ENCODE measurements at places on chromosomes 3 and 15.

- DNase-seq: no peak
Observed at GRCh38 chr3:194328053-194328657, 23.0 kb downstream of the CPN2 start.

DNA sequence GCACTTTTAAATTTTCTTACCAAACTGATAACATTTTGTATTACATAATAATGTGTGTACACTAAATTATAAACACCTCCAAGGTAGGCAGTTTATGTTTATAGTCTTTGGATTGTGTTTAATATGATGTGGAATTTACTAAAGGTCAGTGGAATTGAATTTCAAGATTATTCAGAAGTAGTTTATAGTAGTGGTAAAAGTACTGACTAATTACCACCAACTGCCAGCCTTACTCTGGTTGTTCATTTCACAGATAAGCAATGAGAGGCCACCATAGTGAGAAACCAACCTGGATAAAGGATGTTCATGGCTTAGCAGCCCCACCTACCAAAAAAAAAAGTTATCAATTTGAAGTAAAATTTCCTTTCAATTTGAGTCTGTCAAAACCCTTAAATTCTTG lies 54.0 kb upstream of the EIF5A2 start:
- DNase-seq: no peak

DNA sequence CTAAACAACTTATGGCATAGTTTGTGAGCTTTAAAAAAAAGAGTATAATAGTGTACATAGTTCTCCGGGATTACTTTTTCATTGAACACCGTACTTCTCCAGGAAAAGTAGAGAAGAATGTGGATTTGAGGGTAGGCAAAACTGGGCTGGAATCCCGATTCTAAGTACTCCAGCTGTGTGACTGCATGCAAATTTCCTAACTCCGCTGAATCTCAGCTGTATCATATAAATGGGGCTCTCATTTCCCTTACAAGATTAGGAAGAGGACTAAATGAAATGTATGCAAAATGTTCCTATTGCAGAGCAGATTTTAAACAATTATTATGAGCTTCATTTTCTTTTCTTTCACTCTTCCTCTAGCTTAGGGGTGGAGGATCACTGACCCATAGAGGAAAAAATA lies 70.3 kb upstream of the HERC1 start:
- DNase-seq: no peak

DNA sequence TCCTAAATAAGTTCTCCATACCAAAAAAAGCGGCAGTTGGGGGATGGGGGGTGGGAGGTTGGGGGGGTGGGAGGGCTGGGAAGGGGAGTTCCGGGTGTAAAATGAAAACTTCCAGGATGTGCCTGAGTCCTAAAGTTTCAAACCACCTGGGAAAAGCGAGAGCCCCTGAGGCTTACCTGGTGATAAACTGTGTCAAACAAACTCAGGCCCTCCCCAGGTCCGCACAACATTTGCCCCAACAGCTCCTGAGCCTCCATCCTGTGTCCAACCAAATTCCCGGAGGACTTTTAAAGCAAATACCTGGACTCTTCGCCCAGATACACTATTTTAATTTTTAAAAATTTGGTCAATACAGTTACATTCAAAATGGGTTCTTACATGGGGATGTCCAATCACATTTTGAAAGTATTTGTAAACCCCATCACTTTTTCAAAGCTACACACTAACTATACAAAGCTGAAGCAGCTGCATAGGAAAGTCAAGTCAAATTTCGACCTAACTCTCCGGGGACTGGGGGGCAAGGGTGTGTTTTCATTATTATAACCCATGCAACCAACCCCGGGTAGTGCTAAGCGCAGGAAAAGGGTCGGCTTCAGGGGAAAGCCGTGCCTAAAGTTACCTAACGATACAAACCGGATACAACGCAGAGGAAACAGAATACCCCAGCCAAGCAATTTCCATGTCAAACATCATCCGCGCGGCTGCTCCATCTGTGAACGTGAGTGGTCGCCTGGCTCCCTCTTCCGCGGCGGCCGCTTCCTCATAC lies 685 bp upstream of the FOXB1 start:
- no peak for DNase-seq

DNA sequence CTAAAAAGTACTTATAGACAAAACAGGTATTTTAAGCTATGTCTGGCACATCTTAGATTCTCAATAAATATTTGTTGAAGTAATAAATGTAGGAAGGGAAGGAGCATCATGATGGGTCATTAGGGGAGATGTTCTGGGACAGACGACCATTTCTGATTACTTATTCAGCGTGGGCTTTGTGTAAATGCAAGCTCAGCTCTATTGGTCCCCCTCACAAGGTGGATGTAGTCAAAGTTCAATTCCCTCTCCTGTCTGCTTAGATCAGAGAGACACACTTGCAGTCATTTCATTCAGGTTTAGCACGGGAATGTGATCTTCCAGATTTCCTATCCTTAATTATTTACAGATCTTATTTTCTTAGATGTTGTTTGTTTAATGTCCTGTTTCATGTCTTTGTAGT lies 7.5 kb downstream of the GAP43 start:
- no peak for DNase-seq

DNA sequence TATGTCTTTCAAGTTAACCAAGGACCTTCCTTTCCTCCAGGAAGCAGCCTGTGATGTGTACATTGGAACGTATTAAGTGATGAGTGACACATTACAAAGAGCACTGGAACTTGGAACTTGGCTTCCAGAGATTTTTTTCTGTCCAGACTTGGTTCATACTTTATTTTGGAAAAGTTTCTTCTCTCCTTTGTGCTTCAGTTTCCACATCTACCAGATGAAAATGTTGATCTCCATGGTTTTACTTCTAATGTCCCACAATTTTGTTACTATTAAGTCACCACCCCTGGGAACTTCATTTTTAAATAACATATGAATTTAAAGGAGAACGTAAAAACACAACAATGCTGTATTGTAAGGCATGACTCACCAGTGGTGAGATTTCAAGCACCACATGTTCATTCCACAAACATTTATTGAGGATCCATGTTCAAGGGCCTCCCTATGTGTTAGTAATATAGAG lies 290.7 kb upstream of the LMCD1 start:
- DNase-seq: no peak

- DNase-seq: no peak
Observed at GRCh38 chr3:188571531-188572095, 417.7 kb downstream of the LPP start.

DNA sequence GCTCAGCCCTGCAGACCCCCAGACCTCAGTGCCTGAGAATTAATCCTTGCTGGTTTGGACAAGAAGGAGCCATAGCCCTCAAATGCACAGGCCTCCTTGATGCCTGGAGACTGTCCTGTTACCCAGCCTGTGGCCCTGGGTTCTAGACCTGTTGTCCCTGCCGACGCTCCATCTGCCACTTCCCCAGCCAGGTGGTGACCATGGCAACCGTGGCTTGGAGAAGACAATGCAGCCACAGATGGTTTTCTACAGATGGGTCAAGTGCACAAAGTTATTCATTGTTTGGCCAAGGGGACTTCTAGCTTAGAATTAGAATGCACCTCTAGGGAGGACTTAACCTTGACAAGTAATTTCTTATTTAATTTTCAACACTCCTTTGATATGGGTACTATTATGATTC lies 297.1 kb downstream of the UACA start:
- DNase-seq: no peak

DNA sequence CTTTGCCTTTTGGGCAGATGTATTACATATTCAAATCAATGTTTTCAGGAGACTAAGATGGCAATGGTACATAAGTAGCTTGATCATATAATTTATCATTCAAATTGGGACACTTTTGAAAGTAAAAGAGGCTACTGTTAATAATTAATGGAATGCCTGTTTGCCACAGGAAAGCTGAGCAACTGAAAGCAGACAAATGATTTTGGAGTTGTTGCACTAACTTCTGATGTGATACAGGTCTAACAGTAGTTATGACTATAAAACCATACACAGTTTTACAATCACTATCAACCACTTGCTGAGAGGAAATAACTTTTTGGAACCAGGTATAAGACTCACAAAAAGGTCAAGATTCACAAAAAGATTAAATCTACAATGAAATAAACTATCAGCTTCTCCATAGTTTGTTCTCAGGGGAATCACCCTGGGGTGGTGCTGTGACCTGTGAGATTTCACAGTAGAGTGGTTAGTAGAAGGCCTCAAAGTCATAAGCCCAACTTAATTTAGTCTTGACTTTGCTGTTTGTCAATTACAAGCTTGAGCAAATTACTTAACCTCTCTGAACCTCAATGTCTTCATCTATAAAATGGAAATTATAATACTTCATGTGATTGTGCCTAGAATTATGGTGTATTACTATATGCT lies 42.7 kb downstream of the HHLA2 start:
- DNase-seq: no peak

- no peak for DNase-seq
Observed at GRCh38 chr3:38089163-38089562, 47.8 kb downstream of the ACAA1 start.

- no peak for DNase-seq
Observed at GRCh38 chr3:43958005-43958770, 267.4 kb downstream of the ABHD5 start.

GRCh38 chr15:90902040-90902839 lies 862 bp upstream of the MAN2A2 start:
- DNase-seq: peak; percentile 58

DNA sequence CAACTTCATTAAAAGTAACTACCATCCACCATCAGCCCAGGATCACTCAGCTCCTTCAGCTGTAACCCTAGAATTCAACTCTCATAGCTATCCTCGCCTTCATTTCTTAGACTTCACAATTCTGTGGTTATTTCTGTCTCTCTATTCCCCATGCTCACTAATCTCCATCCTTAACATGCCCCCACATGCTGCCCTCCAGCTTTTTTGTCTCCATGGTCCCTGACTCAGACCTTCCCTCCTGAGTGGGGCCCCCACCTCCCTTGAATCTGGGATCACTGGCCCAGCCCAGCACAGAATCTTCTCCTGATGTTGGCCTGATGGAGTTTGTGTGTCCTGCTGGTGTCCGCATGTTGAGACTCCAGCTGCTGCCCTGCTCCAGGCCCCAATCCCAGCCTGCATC lies 41.7 kb downstream of the CHST14 start:
- DNase-seq: no peak

GRCh38 chr15:26866298-26867199 lies at the start of gene GABRA5:
Gene GABRA5 (plus strand): TSS chr15:26867062. CDS start chr15:26869249, 2,187 bp downstream.
- DNase-seq: no peak

- DNase-seq: no peak
Observed at GRCh38 chr15:62432702-62433398, 267.8 kb upstream of the C2CD4B start.

DNA sequence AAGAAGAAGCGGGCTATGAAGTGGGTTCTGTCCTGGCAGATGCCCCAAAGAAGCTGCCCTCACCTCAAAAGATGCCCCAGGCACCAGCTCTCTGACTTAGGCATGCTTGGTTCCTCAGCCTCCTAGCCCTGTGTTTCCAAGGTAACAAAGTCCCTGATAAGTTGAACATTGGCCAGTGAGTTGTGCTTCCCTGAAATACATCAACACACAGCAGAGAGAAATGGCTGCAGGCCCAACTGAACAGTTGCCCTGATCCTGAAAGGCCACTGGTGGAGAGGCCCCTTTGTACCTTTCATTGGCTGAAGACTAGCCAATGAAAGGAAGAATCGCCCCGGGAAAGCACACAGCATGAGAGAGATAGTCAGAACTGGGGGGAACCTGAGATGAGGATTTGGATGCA lies 169.9 kb upstream of the CTNNB1 start:
- no peak for DNase-seq

DNA sequence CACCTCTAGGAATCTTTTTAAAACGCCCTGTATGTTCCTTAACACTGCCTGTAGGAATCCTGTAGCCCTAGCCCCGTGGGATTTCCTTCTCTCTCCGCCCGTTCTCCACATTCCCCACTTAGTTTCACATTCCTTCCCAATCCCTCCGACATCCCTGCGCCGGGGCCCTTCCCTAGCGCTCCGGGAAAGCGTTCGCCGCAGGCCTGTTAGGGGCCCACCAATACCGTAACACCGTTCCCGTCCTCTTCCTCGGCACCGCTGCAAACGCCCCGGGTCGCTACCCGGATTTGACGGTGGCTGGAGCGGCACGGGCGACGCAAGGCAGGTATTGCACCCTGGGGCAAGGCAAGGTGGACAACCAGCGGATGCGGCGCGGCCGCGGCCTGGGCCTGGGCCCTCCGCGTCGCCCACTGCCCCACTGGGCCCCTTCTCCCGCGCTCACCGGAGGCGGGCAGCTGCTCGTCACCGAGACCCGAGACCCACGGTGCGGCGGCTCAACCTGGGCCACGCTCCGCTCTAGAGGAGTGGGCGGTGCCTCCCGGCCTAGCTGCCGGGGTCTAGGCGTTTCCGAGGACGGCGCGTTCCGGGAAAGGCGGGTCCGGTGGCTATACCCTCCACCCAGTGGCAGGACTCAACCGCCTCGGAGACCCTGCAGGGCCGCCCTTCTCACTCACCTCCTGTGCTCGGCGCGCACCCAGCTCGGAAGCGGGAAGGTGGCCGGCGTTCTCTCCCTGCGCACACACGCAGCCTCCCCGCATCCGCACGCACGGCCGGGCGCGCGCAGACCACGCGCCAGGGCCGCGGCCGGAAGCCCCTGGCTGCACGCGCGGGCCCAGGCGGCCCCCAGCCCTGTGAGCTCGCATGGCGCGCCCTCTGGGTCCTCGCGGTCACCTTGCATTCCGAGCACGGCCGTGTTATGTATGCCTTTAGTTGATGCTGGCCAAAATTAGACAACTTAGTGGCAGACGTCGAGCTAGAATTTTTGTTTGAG lies at the start of gene B3GALNT1:
B3GALNT1 (minus strand) TSS at position 789 of the 991 bp plus-strand sequence. CDS start 18,595 bp downstream, outside the sequence.
- peak; percentile 19 for DNase-seq

DNA sequence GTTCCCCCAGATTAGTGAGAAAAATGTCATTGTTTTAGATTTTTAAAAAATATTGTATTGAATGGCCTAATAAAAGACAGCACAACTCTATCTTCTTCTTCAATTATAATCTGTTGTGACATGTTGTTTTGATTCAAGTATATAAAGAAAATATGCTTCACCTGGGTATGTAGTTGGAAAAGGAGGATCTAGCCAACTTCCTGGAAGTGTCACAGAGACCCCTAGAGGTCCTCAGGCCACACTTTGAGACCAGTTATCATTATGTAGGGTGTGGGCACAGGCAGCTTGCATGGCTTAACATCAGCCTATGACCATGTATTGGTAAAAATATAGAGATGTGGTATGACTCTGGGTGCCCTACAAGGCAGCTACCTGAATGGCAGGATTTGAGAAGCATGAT lies 14.7 kb upstream of the RYR3 start:
- no peak for DNase-seq

DNA sequence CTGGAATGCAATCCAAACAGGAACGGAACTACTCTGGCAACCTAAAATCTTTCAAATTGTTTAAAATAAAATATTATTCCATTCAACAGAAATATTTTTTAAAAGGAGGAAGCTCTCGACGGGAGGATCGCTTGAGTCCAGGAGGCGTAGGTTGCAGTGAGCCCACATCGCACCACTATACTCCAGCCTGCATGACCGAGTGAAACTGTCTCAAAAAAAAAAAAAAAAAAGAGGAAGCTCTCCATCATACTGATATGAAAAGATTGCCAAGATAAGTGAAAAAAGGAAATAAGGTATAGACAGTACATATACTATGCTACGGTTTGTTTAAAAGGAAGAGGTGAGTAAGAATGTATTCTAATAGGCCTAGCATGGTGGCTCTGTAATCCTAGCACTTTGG lies 3.6 kb downstream of the RAD18 start:
- DNase-seq: no peak

- no peak for DNase-seq
Observed at GRCh38 chr3:32229565-32229964, 8.9 kb upstream of the CMTM8 start.

- DNase-seq: no peak
Observed at GRCh38 chr3:150247441-150247840, 160.7 kb upstream of the TSC22D2 start.

GRCh38 chr3:154872696-154873095 lies 207.4 kb upstream of the MME start:
- no peak for DNase-seq
